Activated naive CD4-positive, alpha-beta T cell (primary cell): ENCODE measurements at places on chromosomes 1 and 21.

DNA sequence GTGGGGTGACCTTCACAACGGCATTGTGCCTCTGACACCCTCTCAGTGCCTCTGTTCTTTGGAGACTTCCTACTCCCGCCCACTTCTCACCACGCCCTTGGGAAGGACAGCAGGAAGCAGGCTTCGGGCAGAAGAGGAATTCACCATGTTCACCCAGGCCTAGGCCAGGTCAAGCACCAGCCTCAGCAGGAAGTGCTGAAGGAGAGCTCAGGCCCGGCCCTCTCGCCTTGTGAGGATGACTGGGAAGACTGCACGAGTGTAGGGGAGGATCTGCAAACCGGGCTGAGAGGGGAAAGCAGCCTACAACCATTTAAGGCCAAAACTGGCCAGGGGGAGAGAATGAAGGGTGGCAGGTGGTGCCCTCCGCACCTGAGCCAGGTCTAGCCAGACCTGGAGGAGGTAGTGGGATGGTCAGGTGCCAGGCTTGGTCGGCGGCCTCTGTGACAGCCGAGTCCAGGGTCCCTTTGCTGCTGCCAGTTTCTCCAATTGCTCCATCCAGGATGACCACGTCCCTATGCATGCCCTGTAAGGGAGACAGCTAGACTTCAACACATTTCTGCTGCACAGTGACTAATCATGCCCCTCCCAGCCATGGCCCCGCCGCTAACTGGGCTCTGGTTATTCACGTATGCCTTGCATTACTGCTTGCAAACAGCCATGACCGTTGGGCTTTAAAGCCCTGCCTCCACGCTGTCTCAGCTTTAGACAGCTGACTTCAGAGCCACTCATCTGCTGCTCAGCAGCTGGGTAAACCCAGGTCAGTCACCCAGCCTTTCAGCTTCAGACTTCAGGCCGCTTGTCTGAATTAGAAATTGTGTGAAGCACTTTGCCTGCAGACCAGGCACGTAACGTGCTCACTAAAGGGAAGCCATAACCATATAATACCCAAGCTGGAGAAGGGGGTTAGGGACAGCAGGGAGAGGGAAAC is 8.9 kb downstream of the MRTO4 start:
- DNase-seq = no peak

- no peak for DNase-seq
These were observed 53.6 kb upstream of the MAP10 start for GRCh38 chr1:232751393-232752140.

- DNase-seq = no peak
These were observed 362.4 kb downstream of the NEGR1 start for GRCh38 chr1:71919811-71920509.

- DNase-seq = no peak
These were observed 5.4 kb downstream of the TMEM59 start for GRCh38 chr1:54047384-54048305.

DNA sequence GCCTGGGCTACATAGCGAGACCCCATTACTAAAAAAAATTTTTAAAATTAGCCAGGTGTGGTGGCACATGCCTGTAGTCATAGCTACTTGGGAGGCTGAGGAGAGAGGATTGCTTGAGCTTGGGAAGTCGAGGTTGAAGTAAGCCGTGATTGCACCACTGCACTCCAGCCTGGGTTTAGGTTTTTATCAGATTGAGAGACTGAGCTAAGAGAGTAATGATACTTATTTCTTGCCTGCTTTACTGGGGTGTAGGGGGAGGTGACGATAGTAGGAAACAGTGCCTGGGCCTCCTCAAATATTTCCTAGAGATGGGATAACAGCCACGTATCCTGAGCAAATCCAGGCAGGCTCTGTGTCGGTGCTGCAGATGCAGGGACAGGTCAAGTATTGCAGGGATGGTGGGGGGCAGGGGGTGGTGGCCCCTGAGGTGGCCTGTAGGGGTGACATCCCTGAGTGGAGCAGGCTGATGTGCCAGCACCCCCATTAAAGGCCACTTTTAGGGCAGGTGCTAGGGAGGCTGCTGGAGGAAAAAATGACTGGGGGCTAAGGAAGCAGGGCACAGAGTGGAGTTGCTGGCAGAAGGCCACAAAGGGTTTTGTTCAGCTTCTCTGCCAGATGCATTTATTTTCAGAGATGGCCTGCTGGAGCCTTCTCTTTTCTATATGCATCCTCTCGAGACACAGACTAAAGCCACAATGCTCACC is 130.5 kb downstream of the RHOU start:
- no peak for DNase-seq

DNA sequence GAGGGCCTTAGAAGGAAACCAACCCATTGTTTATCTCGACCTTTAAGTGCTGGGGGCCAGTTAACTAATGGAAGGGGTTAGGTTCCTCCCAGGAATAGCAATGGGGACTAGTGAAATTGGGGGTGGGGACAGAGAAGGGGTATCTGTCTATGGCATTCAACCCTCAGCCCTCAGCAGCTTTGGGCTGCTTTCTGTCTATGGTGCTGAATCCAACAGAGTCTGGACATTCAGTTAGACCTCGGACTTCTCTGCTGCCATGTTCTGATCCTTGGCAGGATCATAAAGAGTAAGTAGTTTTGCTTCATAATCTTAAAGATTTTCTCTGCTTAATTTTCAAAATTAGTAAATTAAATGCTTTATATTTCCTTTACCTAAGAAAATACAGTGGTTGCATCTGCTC is 2.6 kb upstream of the EPHA10 start:
- DNase-seq = no peak

- no peak for DNase-seq
These were observed 1.5 kb downstream of the GSTM2 start for GRCh38 chr1:109669246-109669948.

GRCh38 chr1:207747627-207748492 is 4.0 kb upstream of the CD46 start:
- no peak for DNase-seq

- no peak for DNase-seq
These were observed 126.4 kb downstream of the CLIC6 start for GRCh38 chr21:34795175-34795547.

GRCh38 chr1:72885017-72885416 is 602.7 kb upstream of the NEGR1 start:
- no peak for DNase-seq

DNA sequence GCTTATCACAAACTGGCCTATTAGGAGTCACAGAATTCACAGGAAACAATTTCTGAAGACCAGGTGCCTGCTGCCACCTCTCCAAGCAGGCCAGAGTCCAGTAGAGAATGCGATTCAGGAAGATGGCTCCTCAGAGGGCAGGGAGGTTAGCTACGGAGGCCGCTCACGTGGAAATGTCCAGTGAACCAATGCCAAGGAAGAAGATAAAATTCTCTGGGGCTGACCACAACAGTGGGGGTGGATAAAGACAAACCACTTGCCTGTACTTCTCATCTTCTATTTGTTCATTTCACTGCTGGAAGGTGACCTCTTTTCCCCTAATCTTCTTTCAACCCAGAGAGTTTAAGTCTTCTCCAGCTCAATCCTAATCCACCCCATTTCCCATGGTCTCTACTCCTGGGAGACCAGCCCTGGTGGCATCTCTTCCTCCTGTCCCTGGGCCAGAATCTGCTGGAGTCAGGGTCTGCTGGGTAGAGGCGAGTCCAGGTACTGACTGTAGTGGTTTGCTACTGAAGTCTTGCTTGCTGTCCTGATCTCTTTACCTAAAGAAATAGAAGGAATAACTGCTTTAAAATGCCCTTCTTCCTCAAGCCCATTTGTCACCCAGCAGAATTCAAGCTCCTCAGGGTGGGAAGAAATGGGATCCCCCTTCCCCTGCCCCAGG is 3.2 kb downstream of the PSRC1 start:
- no peak for DNase-seq

DNA sequence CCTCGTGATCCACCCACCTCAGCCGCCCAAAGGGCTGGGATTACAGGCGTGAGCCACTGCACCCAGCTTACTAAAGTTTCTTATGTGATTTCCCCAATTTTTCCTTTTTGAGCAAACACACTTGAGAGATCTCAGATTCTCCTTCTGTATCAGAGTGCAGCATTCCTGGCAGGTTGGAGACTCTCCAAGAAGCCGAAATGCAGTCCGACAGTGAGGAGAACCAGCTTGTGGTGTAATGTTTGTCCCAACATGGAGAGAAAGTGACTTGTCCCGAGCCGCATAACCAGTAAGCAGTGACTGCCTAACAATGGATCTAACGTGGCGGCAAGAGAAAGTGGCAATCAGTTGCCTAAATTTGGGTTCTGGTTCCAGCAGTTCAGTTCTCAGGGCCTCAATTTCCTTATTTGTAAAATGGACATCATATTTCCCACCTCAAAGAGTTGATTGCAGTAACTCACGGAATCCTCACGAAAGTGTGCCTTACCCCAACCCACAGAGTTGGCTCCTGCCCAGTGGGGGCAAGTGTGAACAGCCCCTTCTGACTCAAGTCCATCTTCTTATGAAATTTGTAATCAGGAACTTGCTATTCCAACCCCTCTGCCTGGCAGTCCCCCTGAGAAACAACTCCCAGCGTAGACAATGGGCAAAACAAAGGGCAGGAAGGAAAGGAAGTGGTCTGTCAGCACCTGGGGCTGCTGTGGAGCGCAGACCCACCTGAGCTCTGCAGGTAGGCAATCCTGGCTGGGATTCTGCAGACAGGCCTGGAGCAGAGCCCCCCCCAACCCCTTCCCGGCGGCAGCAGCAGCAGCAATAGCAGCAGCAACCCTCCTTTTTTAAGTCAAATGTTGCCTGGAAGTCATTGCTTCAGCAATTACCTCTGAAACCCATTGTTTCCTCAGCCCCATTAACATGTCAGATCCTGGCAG is 223.6 kb upstream of the POU3F1 start:
- DNase-seq = no peak

DNA sequence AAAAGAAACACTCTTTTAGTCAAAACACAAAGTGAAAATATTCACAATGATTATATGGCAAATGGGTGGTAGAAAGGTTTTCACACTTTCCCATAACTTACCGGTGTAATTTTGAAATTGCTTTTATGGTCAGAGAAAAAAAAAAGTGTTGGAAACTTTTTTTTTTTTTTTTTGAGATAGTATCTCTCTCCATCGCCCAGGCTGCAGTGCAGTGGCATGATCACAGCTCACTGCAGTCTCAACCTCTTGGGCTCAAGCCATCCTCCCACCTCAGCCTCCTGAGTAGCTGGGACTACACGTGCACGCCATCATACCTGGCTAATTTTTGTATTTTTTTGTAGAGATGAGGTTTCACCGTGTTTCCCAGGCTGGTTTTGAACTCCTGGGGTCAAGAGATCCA is 3.3 kb downstream of the IFNGR2 start:
- no peak for DNase-seq

DNA sequence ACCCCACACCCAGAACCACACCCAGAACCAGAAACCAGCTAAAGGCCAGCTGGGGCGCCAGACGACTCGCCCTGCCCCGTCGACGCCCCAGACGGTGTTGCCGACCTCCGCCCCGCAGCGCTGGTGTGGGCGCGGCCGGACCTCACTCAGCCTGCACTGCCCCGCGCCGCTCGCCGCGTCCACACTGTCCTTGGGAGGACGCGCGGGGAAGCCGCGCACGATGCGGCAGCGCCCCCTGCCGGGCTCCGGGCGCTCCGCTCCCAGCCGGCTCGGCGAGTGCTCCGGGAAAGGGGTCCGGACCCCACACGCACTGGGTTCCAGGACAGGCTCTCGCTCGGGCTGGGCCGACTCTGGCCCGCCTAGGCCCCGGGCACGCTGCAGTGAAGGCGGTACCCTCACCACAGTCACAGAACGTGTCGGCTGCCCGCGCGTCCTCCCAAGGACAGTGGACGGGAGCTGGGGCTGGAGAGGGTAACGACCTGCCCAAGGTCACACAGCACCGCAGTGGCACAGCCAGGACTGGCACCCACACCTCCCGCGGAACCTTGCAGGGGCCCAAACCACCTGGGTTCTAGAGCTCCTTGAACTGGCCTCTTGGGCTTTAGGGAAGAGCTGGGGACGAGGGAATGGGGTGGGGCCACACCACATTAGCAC is 90.2 kb downstream of the DMRTA2 start:
- DNase-seq = no peak

- no peak for DNase-seq
These were observed 169.3 kb upstream of the CACNA1E start for GRCh38 chr1:181314010-181314409.

DNA sequence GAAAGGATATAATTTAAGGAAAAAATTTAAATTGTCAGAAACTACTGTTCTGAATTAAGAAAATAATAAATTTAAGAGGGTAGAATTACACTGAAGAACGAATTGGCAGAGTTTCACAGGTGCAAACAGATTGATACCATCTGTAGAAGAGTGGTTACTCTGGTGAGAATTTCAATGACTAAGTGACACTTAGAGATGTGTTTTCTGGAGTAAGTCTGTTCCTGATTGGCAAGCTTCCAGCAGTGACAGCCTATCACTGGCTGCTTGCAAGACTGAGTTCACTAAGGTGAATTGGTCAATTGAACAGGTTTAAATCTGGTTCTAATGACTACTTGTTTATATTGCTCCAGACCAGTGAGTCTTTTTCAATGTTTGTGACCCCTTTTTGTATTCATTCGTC is 838.2 kb upstream of the RGS18 start:
- no peak for DNase-seq

DNA sequence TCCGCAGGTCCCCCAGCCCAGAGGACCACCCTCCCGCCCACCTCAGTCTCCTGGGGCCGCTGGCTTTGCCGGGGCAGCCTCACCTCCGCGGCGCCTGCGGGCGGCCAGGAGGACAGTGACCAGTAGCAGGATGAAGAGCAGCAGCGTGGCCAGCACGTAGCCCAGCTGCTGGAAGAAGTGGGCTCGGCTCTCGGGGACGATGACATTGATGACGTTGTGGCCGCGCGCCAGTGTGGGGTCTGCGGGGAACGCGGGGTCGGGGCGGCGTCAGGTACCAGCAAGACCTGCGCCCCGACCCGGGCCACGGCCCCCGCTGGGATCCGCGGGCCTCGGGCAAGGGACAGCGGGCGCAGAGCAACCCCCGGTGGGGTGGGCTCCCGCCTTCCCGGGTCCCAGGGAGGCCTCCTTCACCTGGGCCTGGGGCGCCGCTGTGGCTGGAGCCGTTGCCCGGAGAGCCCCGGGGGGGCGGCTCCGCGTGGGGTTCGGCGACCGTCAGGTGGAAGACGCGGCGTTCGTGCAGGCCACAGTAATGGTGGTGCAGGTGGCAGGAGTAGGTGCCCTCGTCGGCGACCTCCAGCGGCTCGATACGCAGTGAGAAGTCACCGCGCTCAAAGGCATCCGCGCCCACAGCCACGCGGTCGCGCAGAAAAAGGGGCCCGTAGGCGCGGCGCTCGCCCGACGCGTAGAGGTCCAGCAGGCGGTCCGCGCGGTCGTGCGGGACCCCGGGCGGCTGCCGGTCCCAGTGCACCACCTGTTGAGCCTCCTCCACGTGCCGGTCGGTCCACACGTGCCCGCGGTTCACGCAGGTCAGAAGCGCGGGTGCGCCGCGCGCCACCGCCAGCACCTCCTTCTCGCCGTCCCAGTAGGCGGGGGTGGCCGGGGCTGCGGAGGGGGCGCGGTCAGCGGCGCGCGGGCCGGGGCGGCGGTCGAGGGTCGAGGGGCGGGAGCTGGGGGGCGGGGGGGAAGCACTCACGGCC is 3.8 kb downstream of the MXRA8 start:
- no peak for DNase-seq

- no peak for DNase-seq
These were observed 32.8 kb upstream of the ECE1 start for GRCh38 chr1:21323091-21323490.

GRCh38 chr1:89670163-89670562 is 37.2 kb downstream of the LRRC8C start:
- DNase-seq = no peak
